SJSA1 (cell line): ENCODE measurements at places on chromosomes 16 and 17. TPM values are rescaled to one million over a fixed set of nuclear protein-coding genes. Genes with fewer than 3 reads are reported as not detected.

DNA sequence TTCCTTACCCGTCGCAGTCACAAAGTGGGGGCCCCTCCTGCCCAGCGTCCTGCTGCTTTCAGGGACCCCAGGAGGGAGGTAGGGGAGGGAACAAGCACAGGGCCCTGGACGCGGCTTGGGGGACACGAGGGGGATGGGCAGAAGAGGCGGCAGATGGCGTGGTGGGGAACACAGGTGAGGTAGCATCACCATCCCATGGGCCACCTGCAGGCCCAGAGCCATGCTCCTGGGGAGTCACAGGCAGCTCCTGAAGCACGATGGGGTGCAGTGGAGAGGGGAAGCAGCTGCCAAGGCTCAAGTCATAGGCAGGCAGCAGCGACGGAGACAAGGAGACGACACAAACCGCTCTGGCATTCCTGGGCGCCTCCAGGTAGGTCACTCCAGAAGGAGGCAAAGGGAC, 10.8 kb downstream of the UNKL start:
- DNase-seq, result no peak

- DNase-seq, result no peak
These were observed 1.6 kb downstream of the CPPED1 start for GRCh38 chr16:12802048-12802447.

DNA sequence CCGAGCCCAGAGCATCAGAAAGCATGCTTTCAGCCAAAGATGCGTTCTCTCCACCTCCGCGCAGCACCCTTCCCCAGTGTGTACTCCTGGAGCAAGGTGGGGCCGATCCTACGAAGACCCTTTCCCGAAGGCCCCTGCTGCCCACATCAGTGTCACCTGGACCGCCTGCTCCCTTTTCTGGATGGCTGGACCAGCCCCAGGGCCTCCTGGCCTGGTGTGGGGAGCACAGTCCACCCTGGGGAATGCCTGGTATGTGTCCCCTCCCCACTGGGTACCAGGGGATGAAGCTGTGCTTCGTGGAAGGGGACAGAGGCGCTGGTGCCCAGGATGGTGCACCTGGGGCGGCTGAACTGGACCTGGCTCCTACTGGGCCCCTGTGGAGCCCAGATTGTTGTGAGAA, 173.8 kb downstream of the SEC14L1 start:
- no peak for DNase-seq

DNA sequence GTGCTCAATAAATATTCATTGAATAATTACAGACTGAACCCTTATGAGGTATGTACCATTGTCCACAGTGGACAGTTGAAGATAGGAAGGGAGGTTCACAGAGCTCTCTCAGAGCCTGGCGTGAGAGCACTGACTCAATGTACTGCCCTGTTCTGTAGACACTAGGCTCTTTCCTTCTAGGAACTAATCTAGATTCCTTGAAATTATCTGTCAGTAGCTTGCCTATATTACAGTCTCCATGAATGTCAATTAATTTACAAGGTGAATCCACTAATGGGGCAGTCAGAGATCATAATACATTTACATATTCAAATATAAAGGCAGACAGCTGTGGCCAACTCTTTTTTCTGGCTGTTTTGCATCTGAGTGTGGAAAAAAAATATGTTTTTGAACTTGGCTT, 251.2 kb upstream of the SALL1 start:
- no peak for DNase-seq

- DNase-seq, result no peak
These were observed 39.0 kb downstream of the AKAP1 start for GRCh38 chr17:57124053-57124452.

- no peak for DNase-seq
These were observed 12.8 kb downstream of the CARHSP1 start for GRCh38 chr16:8855972-8856371.

GRCh38 chr16:89090182-89090630, 3.4 kb upstream of the ACSF3 start:
- no peak for DNase-seq

DNA sequence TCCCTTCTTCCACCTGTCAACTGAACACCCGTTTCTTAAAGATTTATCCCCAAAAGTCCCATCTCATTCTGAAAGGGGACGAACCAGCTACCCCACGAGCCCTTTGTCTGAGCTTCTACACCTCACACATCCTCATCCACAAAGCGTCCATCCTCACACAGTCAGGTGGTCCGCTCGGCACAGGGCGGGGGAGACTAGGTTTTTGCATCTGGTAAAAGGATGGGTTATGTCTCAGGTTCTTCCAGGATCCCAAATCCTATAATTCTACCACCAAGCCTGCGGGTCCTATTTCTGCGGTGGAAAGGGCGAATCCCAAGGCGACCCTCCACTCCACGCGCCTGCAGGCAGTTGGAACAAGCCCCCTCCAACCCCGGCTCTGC, 458 bp downstream of the GFOD2 start:
- DNase-seq, result no peak

- DNase-seq, result no peak
These were observed 1.8 kb upstream of the PLSCR3 start for GRCh38 chr17:7396147-7396546.

DNA sequence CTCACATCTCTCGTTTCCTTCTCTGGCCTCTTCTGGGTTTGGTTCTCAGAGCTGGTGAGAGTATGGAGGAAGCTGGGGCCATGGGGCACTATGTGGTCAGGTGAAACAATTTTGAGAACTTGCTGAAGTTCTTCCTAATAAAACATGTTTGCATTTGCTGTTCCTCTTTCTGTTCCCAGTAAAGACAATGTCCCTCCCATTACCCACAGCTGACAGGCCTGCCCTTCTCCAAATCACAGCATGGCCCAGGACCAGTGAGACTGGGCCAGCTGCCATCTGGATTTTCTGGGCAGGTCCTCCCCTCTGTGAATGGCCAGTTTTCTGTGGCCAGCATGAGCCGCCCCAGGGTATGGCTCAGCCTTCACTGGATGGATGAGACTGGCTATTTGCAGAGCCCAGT, at the start of gene CD300H:
Gene CD300H, minus strand, starts transcription at position 113 of the 400 bp plus-strand sequence.
- no peak for DNase-seq

ZNF469 gene
- total RNA-seq, result 2.0 and 3.6 TPM in 2 replicates

NDEL1 gene
- total RNA-seq, result 39.6 and 49.7 TPM in 2 replicates

BOLA2 gene
- 18.9 and 31.9 TPM in 2 replicates for total RNA-seq

RNF222 gene
- total RNA-seq, result not detected in 2 replicates

ATP2A1 gene
- total RNA-seq, result 0.53 TPM in 1 of 2 replicates, not detected in the other

RHBDL3 gene
- total RNA-seq, result 0.63 and 1.2 TPM in 2 replicates

NKD1 gene
- 0.06 and 0.42 TPM in 2 replicates for total RNA-seq

CCL14 gene
- not detected in 2 replicates for total RNA-seq

MYO15A gene
- total RNA-seq, result not detected in 2 replicates

KCNJ18 gene
- not detected in 2 replicates for total RNA-seq

WNT3 gene
- 1.8 and 4.0 TPM in 2 replicates for total RNA-seq
